ENCODE measurements at places on chromosomes 1 and 21.

DNA sequence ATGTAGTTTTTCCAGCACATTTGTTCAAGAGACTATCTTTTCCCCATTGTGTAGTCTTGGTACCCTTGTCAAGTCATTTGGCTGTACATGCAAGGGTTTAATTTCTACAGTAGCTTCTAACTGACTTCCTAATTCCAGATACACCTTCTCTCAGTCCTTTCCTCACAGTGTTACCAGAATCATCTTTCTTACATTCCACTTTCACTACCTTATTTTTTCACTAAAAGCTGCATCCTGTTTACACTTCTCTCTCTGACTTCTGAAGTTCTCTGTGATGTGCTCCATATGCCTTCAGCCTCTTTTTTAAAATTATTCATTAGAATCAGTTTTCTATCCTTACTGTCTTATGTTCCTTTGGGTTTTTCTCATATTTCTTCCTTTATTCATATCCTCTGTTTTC lies 57.1 kb upstream of the RWDD3 start:
- DNase-seq = no peak

DNA sequence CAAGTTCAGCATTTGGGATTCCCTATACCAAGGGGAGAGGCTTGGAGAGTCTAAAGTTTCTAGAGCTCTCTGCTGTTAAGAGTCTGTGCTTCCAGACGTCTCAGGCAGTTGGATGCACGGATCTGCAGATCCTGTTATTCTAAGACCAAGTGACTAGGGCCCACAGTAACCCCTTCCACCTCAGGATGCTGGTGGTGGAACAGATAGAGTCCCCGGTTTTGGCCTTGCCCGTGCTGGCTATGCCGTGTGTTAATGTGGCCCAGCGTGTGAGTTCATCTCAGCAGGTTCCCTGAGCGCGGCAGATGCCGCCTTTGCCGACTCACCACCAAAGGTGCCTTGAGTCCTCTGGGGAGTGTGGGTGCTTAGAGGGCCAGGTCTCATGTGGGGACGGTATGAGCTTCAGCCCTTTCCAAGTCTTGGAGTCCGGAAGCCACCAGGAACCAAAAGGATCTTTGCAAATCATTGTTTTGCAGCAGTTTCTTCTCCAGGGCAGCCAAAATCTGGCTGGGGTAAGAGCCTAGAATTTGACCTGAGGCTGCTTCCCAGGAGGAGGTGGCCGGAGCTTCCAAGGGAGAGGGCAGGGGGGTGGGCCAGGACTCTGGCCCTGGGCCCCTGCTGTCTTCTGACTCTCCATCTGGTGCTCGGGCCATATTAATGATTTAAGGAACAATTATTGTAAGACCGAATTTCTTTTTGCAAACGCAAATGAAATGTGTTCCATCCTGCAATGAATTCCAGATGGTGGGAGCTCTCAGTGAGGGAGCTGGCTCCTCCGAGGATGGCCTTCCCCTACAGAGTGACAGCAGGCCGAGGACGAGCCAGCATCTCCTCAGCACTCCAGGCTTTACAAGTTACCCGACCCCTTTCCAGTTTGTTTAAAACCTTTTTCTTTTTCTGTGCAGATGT lies 205.7 kb downstream of the FOXD2 start:
- DNase-seq = no peak

DNA sequence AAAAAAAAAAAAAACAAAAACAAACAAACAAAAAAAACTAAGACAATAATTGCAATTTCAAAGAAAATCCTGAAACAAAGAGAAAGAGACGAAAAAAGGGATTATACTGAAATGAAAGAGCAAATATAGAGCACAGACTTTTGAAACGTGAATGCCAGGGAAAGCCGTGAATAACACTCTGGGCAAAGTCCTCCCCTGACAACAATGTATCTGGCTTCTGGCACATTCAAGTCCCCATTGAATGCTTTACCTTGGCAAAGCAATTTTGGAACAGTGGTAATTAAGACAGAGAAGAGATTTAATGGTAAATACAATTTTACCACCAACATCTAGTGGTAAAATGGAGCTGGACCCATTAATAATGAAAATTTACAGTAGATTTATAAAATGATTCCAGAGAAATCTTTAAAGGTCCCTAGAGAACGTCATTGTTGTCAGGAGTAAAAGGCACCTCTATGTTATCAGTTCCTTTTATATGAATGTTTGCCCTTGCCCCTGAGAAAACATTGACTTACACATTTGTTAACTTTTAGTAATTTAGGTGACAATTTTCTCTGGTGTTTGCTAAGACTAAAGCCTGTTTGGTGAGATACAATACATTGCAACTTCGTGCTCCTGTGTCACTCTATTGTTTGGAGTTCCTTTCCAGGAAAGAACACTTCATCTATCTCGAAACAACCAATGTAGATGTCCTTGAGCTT lies 89.7 kb downstream of the GREM2 start:
- DNase-seq = no peak

DNA sequence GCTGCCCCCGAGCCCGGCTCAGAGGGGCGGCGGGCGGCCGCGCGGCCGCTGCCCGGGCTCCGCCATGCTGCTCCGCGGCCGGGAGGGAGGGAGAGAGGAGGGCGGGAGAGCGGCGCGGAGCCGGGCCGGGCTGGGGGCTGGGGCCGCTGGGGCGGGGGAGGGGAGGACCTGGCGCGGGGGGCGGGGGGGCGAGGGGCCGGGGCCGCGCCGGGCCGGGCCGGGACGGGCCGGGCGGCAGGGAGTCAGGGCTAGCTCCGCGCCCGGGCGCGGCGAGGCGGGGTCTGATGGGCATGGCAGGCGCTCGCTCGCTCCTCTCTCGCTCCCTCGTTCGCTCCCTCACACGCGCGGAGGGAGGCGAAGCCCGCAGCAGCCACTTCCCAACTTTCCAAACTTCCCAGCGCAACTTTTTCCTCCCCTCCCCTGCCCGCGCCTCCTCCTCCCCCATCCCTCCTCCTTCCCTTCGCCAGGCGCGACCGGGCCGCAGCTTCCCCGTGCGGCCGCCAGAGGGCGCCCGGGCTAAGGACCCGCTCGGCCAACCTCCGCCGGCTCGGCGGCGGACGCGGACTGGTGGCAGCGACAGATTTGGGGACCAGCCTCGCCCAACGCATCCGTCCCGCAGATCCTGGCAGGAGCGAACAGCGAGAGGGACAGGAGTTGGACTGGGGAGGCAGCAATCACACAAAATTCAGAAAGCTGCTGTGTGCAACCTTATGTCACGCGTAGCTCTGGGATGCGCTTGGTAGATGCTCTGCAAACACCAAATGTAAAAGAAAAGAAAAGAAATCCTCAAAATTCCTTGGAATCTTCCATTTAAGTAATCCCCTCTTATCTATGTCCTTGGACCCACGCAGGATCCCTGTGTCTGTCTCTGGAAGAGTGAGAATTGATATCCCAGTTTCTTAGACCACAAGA lies at the start of gene TRABD2B:
TRABD2B (minus strand) TSS at position 97 of the 912 bp plus-strand sequence.
- peak; percentile 59 for DNase-seq

GRCh38 chr1:96360036-96360795 lies 361.4 kb upstream of the PTBP2 start:
- no peak for DNase-seq

Data from MM.1S (cell line).